ENCODE measurements at places on chromosomes 1 and 21. TPM values are rescaled to one million over a fixed set of nuclear protein-coding genes. Genes with fewer than 3 reads are reported as not detected.

- no peak for DNase-seq
These were observed 183.1 kb upstream of the KAZN start for GRCh38 chr1:14415396-14415795.

DNA sequence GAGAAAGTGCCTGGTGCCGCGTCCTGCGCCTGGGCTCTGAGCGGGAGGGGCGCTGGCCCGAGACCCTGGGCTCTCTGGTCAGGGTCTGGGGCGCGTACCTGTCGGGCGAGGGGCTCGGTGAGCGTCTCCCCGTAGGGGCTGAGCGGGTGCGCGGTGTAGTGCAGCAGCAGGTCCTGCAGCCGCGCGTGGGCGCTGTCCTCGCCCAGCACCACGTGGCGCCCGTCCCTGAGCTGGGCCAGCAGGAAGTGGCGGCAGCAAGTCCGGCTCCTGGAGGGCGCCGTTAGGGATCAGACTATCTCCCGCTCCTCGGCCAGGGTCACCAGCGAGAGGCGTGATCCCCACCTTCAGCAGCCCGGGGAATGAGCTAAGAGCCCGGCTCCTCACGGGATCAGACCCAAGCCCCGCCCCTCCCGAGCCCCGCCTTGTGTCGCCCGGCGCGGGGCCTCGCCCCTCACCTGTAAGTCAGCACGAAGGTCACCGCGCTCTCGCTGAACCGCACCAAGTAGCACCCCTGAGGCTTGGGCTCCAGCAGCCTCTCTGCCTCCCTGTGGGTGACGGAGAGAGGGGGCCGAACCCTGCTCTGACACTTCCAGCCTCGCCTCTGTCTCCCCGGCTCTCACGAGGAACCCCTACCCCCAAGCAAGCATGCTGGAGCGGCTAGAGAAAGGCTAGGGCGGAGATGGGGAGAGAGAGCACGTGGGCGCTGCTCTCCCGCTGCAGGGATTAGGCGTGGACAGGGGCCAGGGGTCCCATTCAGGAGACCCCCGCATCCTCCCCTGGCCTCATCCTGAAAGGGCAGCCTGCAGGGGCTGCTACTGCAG lies 2.7 kb downstream of the SH2D2A start:
- DNase-seq = peak; percentile 64

- no peak for DNase-seq
These were observed 15.0 kb downstream of the ETNK2 start for GRCh38 chr1:204136814-204137213.

GRCh38 chr1:36696261-36696940 lies 213.7 kb upstream of the CSF3R start:
- DNase-seq = no peak

DNA sequence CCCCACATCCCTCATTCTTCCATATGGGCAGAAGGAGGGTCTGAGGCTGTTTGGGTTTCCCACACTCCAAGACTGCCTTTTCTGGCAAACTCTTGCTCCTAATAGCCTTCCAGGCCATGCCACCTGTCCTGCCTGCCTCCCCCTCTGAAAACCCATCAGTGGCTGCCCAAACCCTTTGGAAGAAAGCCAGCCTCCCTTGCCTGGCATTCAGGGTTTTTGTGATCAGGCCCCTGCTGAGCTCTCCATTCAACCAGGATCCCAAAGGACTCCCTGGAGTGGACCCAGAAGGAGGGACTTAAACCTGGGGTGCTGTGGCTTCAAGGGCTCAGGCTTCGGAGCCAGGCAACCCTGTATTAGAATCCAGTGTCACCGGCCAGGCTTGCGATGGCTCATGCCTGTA lies 4.2 kb upstream of the GUCA2A start:
- DNase-seq = no peak

DNA sequence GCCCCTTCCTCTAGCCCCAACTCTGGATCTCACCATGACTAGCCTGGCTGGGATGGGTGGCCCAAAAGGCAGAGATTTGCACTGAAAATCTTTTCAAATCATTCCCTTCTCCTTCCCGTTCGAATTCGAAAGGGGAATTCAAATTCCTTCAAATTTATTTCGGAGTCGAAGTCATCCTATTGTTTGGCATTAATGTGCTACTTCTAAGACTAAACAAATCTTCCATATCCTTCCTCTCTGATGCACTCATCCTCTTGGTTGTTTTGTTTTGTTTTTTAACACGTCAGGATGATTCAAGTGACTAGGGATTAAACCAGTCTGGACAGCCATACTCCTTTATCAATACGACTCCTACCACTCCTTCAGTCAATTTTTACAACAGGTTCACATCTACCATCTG lies 95.5 kb upstream of the SGIP1 start:
- DNase-seq = no peak

DNA sequence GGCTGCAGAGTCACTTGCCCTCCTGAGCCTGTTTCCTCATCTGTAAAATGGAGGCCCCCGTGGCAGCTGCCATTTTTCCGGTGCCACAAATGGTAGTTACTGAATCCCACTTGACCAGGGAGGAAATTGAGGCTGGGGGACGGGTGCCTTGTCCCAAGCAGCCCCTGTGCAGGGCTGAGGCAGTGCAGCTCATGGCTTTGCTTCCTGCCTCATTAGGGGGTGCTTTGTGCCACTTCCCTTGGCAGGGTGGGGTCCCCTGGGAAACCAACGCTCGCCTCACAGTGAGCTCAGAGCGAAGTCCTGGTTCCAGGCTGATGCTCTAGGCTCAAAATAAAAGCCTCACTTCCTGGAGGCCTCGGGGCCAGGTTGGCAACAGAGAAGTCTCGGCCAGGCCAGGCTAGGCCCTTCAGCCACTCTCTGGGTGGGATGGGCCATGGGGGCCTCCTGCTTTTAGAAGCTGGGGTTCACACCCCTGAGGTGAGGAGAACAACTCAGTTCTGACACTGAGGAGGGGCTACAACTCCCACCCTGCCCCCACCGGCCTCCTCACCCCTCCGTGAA lies 6.8 kb downstream of the LAPTM5 start:
- no peak for DNase-seq

DNA sequence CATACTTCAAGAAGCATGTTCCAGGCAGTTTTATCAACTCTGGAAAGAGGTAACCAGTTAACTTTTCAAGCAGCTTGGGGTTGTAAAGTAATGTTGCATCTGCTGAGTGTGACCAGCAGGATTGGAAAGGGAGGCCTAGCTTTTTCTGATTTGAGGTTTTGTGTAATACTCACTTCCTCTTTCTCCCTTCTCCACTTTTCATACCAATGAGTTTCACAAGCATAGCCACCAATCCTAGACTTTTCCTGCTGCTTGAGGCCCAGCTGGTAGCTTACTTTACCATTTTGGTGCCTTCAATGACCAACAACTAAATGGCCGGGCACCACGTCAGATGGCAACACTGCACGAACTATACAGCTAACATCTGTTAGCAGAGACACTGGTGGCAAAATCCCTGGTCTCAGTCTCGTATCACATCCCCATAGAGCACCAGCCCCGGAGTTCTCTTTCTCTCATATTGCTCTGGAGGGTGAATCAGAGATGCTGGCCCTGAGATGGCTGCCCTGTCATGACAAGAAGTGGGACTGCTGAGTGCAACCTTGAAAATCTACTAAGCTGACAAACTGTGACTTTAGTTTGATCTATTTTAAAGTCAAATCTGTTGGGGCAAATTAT lies 14.8 kb upstream of the GPR88 start:
- DNase-seq = no peak

DNA sequence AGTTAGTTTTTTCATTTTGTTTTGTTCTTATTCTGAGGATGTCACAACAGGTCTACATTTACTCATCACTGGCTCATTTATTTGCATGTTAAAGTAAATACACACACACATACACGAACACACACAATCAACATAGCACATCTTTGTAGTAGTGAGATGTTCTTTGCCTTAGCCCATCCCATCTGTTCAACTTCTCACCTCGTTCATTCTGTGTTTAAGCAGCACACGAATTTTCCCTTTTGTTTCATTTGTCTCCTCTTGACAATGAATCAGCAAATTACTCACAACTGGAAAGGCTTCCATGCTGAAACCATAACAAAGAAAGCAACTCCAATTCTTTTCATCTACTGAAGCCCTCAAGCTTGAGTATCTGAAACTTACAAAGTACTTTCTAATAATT lies 133.3 kb upstream of the CHRM3 start:
- DNase-seq = no peak

DNA sequence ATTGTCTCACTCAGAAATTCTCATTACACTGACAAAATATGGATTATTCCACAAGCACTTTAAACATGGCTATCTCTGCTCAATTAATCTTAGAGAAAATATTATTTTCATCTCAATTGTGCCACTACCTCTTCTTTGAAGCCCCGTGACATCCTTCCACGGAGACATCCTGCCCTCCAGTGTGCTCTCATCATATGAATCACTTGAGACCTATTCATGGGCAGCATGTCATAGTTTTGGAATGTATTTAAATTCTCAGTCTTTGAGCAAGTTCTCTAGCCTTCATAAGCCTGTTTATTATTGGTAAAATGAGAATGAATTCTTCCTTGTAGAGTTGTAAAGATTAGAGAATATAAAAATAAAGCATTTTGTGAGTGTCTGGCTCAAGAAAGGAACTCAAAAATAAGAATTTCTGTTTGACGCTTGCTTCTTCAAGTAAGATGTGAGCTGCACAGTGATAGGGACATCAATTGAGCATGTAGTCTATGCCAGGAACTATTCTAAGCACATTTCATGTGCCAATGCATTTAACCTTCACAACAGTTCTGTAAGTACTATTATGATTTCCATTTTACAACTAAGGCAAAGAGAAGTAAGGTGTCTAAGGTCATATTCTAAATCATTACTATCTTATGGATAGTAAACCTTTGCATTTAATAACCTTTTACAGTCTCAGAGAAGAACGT lies 557.4 kb upstream of the ZRANB2 start:
- DNase-seq = no peak

DNA sequence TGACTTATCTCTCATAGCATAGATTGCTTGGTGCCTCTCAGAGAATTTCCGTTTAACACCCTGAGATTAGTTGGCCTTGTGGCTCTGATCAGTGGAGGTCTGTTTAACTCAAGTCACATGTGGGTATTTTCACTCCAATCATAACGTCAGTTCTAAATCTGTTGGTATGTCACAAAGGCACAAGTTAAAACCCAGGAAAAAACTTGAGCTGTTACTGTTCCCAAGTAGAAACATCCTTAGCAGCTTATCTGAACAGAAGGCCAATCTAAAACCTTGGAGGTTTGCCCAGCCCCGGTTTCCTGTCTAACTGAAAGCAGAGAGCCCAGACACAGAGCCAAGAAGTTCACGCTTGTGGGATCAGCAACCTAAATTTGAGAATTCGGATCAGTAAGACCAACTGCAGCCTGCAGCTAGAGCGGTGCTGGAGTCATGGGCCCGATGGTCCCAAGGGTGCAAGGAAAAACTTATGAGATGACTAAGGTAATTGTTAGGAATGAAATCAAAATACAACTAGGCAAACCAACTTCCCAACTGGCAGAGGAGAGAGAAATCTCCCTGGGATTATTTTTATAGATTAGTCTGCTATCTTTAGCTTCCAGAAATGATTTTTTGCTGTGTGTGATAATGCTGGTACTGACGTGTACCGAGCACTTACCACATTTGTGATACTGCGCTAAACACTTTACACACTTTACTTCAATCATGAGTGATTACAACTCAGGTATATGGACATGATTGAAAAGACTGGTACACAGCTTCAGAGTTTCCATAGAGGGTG lies 90.2 kb upstream of the C1orf21 start:
- DNase-seq = no peak

GRCh38 chr1:10903821-10904220 lies 107.4 kb upstream of the CASZ1 start:
- DNase-seq = no peak

- DNase-seq = peak; percentile 28
These were observed 73.2 kb upstream of the CNIH3 start for GRCh38 chr1:224542783-224543440.

- no peak for DNase-seq
These were observed 5.5 kb downstream of the TLR5 start for GRCh38 chr1:223137455-223138085.

DNA sequence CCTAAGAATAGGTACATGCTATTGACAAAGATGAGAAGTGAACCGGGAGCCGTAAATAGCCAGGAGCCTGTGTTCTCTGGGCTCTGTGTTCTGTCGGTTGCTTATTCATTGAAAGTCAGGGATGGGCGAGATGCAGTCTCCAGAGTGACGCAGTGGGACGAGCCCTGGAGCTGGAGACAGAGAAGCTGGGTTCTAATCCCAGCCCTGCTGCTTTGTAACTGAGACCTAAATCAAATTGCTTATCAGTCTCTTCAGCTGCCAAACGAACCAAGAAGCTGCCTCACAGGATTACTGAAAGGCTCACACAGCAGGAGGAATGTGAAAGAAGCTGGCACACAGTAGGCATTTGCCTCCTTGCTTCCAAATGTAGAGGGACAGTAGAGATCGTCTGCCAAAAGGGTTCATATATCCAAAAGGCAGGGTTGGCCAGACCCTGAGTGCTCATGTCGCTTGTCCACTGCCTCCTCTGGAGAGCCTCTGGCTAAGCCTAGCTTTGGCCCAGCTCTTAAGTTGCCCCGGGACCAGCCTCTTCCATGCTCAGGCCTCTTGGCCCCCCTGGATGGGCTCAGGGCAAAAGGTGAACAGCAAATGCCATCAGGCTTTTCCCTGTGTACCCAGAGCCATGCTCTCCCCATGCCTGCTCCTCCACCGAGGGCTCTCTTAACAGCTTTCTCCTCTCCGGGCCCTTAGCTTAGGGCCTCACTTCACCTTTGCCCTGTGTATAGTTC lies 134.2 kb upstream of the IPO9 start:
- DNase-seq = no peak

DNA sequence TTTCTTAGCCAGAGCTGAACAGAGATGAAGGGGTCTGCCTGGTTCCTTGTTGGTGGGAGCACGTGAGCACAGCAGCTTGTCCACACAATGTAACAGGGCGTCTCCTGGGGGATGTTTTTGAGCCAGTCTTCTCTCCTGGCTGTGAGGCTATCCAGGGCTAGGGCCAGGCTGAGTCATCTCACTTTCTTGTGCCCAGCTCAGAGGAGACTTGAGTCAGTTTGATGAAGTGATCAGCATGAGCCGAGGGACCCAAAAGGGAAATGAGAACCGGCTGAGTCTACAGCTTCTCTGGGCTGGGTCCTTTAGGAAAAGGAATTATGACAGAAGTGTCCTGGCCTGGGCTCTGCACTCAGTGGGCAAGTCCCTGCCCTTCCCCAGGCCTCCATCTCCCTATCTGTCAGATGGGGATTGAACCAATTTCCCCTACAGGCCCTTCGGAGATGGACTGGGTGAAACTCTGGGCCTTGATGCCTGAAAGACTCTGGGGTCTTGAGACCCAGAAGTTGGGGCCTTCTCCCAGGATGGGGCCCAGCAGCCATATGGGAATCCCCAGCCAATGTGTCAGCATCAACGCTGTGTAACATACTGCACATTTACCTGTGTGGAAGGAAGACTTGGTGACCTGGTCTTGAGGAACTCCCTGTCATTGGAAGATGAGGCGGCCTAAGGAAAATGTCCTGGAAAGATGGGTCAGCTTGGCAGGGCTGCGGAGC lies 36.6 kb downstream of the DMRTB1 start:
- DNase-seq = no peak

Gene CLEC20A
- total RNA-seq = not detected

Gene IL23R
- 0.80 TPM for total RNA-seq
